ENCODE measurements at places on chromosomes 12 and 14.
A peak's percentile ranks its signal among the peaks of the same experiment; 100 is the strongest.

GRCh38 chr14:65847075-65847847, 434.7 kb downstream of the FUT8 start:
- DNase-seq, result no peak

- no peak for DNase-seq
Measured at GRCh38 chr12:4817880-4818279, 91.8 kb upstream of the KCNA1 start.

- DNase-seq, result peak; percentile 78
Measured at GRCh38 chr12:27595231-27595642, 71.2 kb downstream of the PPFIBP1 start.

- DNase-seq, result no peak
Measured at GRCh38 chr12:64042911-64043310, 179.2 kb downstream of the KICS2 start.

GRCh38 chr12:90254796-90255195, 546.2 kb upstream of the ATP2B1 start:
- DNase-seq, result no peak

DNA sequence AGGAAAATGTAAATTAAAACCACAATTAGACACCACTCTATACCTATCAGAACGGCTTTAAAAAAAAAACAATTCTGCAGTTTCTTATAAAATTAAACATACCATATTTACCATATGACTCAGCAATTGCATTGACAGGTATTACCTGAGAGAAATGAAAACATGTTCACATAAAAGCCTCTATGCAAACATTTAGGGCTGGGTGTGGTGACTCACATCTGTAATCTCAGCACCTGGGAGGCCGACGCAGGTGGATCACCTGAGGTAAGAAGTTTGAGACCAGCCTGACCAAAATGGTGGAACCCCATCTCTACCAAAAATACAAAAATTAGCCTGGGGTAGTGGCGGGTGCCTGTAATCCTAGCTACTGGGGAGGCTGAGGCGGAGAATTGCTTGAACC, 41.1 kb downstream of the SPTB start:
- DNase-seq, result peak; percentile 37

- no peak for DNase-seq
Measured at GRCh38 chr12:117067638-117068037, 31.6 kb downstream of the TESC start.

DNA sequence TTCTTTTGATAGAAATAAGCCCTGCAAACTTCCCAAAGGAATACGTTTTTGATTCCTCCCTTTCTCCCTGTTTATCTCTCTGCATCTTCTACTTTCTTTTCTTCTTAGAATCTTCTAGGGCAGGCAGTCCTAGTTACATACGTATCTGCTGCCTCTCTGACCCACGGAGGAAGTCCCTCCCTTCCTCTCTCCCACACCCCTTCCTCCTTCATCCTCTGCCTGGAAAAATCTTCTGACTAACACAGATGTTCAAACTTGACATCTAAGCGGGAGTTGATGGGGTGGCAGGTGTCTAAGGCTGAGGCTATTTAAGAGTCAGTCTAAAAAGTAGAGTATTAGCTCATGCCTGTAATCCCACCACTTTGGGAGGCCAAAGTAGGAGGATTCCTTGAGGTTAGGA, 88.6 kb downstream of the MAP1LC3B2 start:
- no peak for DNase-seq

- DNase-seq, result no peak
Measured at GRCh38 chr12:43761500-43761899, 2.7 kb downstream of the IRAK4 start.

- DNase-seq, result no peak
Measured at GRCh38 chr14:95725685-95726336, 11.9 kb upstream of the TCL1A start.

DNA sequence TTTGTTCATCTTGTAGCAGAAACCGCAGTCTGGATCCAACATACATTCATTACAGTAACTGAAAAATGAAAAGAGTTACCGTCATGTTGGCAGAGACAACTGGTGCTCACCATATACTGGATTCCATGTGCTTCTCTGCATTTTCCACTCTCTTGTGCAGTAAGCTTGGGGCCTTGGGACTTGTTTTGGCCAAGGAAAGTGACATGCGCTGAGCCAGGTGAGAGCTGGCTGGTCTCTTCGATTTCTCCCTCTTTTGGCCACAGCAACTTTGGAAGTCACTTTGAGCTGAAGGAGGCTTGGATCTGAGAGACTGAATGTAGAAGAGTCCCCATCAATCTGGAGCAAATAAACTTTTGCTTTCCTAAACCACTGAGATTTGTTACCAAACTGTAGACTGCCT, 210.6 kb upstream of the ABCD2 start:
- no peak for DNase-seq

DNA sequence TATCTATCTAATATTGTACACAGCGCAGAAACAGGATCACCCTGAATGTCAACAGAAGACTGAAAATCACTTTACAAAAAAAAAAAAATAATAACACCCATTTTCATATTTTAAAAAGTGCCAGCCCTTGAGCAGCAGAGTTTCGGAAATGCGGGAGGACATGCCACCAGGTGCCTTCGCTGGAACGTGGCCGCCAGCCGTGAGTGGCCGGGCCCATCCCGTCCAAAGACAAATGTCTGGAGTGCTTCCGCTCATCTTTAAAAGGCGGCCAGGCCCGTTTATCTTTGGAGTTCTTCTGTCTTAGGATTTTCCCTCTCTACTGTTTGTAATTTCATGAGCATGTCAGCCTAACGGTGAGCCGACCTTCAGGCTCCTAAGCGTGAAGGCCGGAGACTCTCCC, 43.5 kb downstream of the LRTM2 start:
- no peak for DNase-seq

DNA sequence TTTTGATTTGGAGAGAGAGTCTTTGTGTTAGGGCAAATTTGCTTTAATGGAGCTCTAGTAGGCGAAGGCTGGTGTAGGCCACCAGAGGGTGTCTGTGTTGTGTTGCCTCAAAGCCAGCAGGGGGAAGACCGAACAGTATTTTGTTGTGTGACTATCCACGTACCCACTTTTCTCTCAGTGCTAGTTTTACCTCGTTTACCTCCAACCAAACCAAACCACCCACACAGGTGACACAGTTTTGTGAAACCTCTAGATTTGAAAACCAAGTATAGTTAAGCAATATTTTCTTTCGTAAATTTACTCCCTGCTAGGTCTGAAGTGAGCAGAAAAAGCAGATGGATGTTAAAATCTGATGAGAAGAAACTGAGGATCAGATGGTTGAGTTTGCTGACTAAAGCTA, 36.3 kb upstream of the NPFF start:
- DNase-seq, result peak; percentile 78

GRCh38 chr14:82879949-82880535, 1346.4 kb upstream of the SEL1L start:
- DNase-seq, result no peak

GRCh38 chr12:47107926-47108325, 28.2 kb upstream of the AMIGO2 start:
- DNase-seq, result no peak

DNA sequence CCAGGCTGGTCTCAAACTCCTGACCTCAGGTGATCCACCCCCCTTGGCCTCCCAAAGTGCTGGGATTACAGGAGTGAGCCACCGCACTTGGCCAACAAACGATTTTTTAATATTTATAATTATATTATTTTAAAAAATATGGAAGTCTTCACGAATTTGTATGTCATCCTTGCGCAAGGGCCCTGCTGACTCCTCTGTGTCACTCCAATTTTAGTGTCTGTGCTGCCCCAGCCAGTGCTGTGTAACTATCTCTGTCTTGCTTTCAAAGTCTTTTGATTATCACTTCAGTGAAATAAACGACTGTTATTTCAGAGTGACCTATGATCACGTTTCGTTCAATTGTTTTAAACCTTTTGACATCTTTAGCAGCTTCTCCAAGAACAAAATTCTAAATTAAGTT, 13.1 kb upstream of the MMP17 start:
- no peak for DNase-seq

DNA sequence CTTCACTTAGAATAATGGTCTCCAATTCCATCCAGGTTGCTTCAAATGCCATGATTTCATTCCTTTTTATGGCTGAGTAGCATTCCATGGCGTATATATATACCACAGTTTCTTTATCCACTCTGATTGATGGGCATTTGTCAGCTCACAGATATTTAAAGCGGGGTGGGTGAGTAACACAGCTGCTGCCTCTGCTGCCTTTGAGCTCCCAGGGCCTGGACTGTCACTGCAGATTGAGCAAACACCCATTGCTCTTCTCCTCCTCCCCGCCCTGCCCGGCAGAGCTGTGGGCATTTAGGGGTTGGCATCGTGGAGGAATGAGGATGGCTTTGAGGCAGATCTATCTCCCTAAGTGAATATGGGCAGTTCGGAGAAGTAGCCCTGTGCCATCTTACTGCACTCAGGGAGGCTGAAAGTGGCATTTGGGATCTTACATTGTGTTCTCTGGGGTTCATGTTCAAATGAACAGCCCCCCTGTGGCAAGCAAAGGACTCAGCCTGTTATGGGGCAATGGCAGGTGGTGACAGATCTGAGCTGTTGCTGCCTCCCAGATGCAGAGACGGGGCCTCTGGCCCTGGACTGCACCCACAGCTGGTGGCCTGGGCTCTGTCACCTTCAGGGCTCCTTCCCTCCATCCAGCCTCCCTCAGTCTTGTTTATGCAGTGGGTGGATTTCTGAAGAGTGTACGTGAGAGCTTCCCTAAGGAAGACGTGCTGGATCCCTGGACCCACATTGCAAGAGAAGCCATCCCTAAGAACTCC, 4.9 kb downstream of the RFLNA start:
- DNase-seq, result no peak

GRCh38 chr12:78018939-78019338, 188.2 kb downstream of the NAV3 start:
- no peak for DNase-seq

- no peak for DNase-seq
Measured at GRCh38 chr14:80271389-80271788, 60.1 kb upstream of the DIO2 start.

DNA sequence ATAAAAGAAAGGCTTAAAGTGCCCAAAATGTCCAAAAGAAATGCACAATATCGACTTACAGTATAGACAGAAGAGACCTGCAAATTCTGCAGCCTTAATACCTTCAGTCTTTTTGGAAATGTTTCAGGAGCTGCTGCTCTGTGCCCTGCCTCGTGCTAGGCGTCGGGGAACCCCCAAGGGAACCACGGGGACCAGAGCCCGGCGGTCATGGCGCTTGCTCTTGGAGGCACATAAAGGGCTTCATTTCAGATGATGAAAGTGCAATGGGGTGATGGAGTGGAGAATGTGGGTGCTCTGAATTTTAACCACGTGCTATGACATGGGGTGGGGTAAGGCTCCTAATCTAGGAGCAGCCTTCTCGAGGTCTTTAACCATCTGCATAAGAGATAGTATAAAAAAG, 14.8 kb upstream of the AACS start:
- no peak for DNase-seq

DNA sequence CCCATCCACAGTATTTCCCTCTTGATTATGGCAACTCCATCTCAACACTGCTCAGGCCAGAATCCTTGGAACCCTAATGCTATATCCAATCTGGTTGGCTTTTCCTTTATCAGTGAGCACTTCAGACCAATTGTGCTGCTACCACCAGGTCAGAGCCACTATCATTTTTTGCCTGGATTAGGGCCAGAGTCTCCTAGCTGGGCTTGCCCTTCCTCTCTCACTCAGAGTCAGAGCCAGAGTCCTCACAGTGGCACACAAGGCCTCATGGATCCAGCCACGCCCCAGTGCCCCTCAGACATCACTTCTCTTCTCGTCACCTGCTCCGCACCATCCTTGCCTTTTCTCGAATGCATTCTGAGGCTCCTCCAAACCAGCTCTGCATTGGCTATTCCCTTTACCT, 211.1 kb downstream of the ANO6 start:
- no peak for DNase-seq

DNA sequence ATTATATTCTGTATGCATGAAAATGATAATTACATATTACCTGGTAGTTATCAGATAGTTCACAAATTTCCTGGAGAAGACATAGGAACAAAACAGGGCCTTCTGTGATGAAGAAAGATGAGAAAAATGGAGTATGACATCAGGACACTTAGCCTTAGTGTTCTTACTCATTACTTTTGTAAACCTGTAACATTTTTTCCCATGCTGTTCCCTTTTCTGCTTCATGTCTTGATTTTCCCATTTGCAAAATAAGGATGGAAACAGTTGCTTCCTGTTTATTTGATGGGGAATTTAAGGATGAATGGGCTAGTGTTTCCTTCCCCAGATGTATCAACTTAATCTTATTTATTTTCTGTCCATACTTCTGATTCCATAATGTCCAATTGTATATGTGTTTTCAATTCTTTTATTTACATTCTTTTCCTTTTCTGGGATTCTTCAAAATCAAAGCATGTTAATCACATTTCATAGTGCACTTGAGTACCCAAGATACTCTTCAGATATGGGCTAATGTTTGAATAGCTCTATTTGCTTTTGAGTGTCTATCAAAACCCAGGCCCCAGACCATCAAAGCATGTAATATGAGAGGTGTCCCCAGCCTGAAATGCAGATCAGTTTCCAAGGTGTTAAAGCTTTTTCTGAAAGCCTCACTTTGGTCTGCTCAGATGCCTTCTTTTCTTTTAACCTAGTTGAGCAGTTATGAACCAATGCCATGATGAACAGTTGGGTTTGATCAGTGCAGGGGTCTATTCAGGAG, 260.5 kb downstream of the RAD51B start:
- no peak for DNase-seq

DNA sequence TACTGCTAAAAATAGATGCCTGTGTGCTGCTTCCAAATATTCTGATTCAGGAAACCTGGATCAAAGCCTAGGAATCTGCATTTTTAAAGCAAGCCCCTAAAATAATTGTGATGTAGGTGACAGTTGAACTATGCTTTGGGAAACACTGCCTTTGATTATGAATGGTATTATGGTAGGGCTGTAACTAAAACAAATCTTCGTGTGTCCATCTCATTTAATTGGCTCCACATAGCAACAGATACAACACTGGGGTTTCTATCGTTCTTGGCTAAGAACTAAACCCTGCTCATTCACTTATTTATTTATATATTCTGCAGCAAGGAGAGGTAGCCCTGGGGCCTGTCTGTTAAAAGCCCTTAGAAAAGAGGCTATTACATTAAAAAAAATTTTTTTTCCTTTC, 23.0 kb upstream of the ITGA5 start:
- DNase-seq, result no peak

DNA sequence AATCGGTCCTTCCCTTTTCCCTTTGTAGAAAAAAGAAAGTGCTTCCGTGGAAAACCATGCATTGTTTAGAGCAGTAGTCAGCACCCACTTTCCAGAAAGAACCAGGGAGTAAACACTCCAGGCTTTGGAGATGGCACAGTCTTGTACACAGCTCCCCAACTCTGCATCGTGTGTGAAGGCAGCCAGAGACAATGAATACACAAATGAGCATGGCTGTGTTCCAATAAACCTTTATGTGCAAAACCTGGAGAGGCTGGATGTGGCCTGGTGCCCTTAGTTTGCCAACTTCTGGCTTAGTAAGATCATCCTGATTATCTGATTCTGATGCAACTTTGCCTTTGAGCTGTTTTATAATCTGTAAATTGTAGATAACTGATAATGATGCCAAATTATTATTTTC, 463.4 kb upstream of the TMEM132C start:
- DNase-seq, result no peak

GRCh38 chr14:61343471-61343870, 22.1 kb downstream of the PRKCH start:
- no peak for DNase-seq

- peak; percentile 80 for DNase-seq
Measured at GRCh38 chr12:69570545-69571399, 14.5 kb upstream of the CCT2 start.

GRCh38 chr14:68968051-68968450, 11.1 kb downstream of the ACTN1 start:
- no peak for DNase-seq

- DNase-seq, result peak; percentile 16
Measured at GRCh38 chr12:115811045-115811444, 466.4 kb downstream of the MED13L start.
